ENCODE measurements at places on chromosomes 3 and 15.

DNA sequence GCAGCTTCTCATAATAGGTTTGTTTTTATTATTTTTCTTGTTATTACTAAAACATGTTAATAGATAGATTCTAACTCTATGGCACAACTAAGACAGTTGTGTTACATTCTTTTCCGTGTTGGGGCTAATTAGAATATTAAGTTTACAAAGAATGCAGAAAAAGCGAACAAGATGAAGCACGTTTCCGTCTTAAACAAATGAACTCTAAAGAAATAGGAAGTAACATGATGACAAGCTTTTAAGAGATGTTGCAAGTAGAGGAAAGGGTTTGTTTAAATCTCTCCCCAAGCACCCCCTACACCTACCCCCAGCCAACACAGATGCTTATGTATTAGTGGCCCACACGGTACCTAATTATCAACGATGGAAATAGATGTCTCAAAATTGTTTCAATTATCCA is 207.1 kb downstream of the TP63 start:
- no peak for DNase-seq

DNA sequence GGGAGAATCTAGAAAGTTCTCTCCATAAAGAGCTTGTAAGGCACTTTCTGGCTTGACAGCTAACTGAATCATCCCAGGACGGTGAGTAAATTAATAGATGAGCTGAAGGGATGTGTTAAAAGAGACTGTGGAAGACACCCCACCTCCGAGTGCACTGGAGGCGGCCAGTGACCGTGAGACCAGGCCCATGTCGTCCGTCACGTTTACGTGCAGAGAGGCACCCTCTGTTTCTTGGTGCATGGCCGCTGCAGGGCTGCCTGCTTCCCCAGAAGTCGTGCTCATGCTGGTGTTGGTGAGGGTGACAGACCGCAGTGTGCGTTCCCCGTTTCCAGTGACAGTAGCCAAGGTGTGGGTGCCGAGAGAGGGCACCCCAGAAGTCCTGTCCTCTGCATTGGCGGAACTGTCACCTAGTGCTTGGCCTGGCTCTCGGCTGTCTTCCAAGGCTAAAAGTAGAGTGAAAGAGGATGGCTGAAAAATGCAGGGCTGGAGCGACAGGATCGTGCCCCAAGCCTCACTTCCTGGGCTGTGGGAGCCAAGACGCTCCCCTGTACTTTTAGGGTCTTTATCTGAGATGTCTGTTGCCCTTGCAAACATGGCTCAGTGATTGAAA is 41.1 kb downstream of the HEG1 start:
- DNase-seq: no peak

GRCh38 chr15:100772892-100773520 is 106.6 kb upstream of the ALDH1A3 start:
- no peak for DNase-seq

DNA sequence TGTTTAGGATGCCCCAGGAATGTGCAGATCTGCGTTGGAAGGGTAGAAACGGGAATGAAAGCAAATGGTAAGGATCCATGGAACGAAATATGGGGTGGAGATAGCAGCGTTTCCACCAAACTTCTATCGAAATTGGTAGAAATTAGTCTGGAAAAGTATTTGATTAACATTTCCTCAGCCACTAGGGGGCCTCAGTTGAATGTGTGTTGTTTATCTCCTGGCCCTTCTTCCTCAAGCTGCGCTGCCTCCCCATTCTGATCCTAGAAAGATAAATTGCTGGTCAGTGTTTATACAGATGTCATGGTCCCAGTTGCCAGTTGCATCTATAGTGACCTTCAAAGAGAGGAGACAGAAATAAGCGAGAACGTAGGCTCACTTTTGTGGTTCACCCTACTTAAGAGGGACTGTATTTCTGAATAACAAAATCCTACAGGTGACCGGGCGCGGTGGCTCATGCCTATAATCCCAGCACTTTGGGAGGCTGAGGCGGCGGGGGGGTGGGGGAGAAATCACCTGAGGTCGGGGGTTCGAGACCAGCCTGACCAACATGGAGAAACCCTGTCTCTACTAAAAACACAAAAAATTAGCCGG is 457.1 kb downstream of the SQOR start:
- DNase-seq: peak; percentile 7

GRCh38 chr3:117837391-117837790 is 1127.8 kb downstream of the TUSC7 start:
- DNase-seq: no peak

- DNase-seq: no peak
These were observed 43.8 kb downstream of the DCP1A start for GRCh38 chr3:53303549-53303948.

DNA sequence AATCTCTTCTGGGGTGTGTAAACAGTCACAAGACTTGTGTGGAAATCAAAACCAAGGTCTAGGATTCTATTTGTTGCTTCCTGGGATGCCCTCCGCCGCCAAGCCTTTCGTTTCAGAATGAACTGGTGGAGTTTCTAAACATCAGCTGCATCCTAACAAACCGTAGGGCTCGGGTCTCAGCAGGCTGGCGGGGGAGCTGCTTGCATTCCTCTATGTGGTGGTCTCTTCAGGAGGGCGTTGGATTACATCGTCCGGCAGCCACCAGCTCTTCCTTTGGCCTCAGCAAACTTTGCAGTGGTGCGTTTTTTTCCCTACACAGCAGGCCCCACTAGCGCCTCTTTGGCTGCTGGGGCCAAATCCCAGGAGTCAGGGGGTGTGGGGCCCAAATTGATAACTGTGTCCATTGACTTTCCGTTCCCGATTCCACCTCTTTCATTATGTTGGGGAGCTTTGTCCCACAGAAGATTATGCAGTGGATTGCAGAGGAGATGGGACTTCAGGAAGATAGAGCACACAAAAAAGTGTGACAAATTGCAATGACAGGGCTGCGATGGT is 390.0 kb upstream of the NR2F2 start:
- DNase-seq: no peak

DNA sequence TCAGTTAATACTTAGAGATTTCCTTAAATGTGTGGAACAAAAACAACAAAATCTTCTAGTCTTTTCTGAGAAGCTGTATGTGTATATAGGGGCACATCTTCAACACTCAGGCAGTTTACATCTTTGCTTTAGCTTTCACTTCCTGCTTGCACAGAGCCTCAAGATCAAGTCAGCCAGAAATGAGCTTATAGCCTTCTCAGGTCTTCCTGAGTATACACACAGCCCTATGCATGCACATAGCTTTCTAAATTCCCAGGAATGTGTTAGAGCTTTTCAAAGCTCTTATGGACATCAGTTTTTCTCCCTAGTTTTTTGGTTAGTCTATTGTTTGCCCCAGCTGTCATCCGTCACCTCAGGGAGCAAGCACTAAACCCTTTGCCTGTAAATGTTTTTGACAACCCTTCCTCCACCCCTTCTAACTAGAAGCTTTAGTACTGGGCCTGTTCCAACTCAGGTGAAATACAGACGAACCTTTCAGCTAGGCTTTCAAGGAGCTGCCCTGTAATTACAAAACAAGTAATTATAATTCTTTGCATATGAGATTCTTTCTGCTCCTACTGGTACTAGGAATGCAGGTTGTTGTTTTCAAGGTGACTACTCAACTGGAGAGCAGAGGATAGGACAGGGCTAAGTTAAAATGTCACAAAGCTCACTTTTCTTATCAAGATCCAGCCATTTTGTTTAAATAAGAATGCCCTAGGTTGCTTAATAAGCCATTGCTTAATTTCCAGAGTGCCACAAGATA is 22.6 kb upstream of the MTMR10 start:
- no peak for DNase-seq

DNA sequence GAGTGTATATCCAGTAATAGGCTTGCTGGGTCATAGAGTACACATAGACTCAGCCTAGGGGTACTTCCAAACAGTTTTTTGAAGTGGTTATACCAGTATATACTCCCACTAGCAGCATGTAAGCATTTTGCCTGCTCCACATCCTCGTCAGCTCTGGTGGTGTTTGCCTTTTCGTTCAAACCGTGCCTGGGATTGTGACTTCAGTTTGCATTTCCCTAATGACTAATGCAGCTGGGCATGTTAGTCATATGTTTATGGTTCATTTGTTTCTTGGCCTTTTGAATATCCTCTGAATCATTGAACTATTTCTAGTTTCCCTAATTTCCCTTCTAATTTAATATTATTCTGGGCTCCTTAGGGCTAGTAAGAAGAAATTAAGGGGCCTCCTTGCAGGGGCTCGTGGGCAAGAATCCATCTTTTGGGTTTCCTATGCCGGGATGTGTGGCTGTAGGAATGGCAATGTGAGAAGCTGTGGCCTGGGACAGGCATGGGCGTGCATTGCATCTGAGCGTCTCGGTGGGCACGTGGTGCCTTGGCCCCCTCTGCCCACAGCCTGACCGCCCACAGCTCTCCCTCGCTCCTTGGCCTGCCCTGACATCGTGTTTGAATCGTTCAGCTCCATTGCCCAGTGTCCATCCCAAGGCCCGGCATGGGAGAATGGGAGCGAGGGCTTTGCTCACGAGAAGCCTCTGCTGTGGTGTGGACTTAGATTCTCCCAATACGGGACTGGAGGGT is 26.4 kb downstream of the FAH start:
- no peak for DNase-seq

- no peak for DNase-seq
These were observed 13.1 kb downstream of the RSL24D1 start for GRCh38 chr15:55183679-55184078.

- no peak for DNase-seq
These were observed 140.1 kb upstream of the TMEM108 start for GRCh38 chr3:132898141-132898540.

DNA sequence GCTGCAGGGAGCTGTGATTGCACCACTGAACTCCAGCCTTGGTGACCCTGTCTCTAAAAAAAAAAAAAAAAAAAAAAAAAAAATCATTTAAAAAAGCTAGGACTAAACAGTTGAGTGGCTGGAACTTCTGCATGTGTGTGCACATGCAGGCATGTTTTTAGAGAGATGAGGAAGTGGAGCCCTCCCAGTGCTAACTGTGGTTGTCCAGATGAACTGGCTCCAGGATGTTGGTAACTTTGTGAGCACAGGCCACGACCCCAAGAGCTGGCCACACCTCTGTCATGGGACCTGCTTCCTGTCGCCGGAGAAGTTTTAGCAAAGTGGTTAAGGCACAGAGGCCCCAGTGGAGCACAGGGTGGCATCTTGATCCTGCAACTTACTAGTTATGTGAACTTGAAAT is 27.0 kb downstream of the CHCHD6 start:
- peak; percentile 41 for DNase-seq
